Left renal cortex interstitium (tissue), 4 donors: ENCODE measurements at places on chromosomes 3 and 15. TPM values are rescaled to one million over a fixed set of nuclear protein-coding genes. Genes with fewer than 3 reads are reported as not detected.

The GOLGA8G gene
- 0.30 TPM for polyA plus RNA-seq

The LRRC31 gene
- 0.27 TPM for polyA plus RNA-seq

The ZNF80 gene
- polyA plus RNA-seq: not detected

The GPR27 gene
- polyA plus RNA-seq: 10.0 TPM

The FOXB1 gene
- 0.14 TPM for polyA plus RNA-seq

The NR2F2 gene
- polyA plus RNA-seq: 396 TPM

The NIT2 gene
- polyA plus RNA-seq: 113 TPM

The LEKR1 gene
- polyA plus RNA-seq: 2.4 TPM

The PLSCR1 gene
- 85.9 TPM for polyA plus RNA-seq

The MST1 gene
- polyA plus RNA-seq: 133 TPM

The B3GNT5 gene
- polyA plus RNA-seq: 22.7 TPM

DNA sequence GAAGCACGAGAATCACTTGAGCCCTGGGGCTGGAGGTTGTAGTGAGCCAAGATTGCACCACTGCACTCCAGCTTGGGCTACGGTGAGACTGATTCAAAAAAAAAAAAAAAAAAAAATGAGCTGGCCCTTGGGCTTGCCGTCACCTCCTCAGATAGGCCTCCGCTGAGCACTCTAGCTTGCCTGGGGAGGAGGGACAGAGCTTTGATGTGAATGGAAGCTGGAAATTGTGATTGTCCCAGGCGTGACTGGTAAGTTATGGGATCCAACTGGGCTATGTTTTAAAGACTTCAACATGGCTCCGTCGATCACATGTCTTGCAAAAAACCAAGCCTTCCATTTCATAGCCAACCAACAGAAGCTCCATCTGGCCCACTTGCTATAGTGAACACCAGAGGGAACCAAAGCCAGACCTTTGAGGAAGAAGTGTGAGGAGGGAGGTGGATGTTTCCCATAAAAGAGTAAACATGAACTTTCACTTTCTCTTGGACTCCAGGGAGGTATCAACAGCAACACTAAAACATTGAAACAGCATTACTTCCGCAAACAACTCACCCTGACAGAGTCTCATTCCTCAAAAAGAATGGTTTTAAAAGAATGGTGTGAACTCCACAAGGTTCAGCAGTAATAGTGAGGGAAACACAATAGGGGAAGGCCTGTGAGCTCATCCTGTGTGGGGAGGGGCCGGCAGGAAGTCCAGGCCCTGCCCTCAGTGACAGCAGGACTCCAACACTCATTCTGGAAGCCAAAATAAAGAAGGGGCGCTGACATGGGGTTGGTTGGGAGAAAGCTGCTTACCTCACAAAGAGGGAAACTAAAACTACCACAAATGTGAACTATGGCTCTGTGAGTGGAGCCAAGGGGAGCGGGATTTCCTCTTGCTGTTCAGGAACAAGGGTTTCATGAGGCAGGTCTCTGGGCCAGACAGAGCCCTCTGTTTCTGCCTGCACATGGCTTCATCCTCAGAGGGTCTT lies 59.2 kb upstream of the IL12A start:
- DNase-seq: peak; percentile 27

DNA sequence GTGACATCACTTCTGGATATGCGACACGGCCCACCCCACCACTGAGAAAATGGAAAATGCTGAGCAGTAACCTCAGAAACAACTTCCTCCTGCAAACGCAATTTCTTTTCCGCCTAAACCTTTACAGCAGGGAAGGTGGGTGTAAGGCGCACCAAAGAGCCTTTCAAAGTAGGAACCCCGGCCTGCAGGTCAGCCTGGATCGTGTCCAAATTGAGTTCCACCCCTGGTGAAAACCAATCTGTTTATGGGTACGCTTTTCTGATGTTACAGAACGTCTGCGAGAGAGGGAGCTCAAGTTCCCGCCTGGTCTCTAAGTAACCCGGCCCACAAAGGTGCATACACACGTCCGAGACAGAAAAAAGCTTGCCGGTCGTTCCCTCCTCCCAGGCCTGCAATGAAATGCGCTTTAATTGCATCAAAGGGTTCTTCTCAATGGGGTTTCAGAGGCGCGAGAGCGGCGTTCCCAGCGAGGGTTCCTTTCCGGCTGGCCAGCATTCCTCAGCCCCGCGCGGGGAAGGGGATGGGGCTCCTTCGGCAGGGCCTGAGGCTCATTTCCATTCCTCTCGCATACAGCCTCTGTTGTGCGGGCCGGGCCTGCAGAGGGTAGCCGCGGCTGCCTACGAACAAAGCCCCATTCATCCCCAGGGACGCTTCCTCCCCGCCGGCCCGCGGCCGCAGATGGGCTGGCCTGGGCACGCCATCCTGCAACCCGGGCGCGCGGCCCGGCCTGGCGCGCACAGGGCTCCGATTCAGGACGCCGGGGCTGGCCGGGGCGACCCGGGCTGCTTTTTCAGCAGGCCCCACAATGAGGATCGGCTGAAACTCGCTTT lies 138.1 kb downstream of the TMCO5A start:
- no peak for DNase-seq

DNA sequence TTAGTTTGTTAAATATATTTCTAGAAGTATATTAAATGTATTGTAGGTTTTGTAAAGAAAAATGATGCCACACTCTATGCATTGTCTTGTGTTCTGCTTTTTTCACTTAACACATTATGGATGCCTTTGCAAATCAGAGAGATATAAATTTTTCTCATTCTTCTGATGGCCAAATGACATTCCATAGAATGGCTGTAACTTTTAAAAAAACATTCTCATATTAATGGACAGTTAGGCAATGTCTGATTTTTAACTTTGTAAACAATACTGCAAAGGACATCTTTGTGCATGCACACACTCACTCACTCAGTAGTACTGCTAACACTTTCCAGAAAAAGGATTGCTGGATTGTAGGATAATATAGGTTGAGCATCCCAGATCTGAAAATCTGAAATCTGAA lies 195.9 kb downstream of the ITPR1 start:
- DNase-seq: no peak

DNA sequence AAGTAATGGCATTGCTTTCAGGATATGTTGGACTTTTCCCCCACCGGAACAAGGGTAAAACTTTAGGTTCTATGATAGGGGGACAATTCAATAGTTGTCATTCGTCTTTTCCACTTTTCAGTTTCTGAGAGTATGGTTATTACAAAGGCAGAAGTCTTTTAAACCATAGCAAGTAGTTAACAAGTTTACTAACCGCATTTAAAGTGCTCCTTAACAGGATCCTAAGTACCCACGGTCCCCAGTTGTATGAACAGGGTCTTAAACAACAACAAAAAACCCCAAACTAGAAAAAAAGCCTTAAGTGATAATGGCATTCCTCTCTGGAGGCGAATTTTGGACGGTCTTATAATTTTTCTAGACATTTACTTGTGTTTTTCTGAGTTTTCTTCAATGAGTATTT lies 831 bp downstream of the IFT57 start:
- no peak for DNase-seq

GRCh38 chr15:73391128-73391872 lies 22.5 kb upstream of the HCN4 start:
- DNase-seq: no peak

DNA sequence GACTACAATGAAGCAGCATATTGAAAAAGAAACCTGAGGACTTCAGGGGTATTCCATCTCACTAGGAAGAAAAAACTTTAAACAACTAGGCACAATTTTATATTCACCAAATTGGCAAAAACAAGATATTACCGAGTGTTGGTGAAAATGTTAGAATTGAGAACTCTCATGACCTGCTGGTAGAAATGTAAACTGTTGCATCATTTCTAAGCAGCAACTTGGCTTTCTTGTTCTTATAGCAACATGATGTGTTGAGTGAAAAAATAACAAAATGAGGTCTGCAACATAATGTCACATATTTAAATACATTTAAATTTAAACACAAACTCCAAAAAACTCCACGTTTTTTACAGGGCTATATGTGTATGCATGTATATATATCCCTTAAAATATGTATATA lies 59.0 kb upstream of the SPPL2A start:
- DNase-seq: no peak

DNA sequence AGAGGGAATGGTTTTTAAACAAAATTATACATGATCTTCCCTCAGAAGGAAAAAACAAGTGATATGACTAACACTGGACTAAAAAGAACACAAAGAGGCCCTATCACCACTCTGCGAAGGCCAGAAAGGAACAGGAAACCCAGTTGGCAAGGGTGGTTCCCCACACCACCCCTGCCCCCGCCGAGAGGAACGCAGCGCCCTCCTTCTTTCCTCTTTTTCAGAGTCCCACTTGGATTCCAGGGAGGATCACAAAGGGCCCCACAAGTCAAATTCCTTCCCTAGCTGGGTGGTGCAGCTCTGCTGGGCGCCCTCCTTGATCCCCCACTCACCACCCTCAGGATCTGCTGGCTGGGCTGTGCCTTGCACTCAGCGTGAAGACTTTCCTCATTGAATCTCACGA lies 29.8 kb downstream of the PLA1A start:
- DNase-seq: no peak

GRCh38 chr15:65171428-65171827 lies 13.7 kb downstream of the CLPX start:
- DNase-seq: no peak

- DNase-seq: peak; percentile 15
Observed at GRCh38 chr3:18643281-18643680, 218.1 kb upstream of the SATB1 start.

- DNase-seq: no peak
Observed at GRCh38 chr3:133849346-133849745, 43.7 kb downstream of the SRPRB start.
